Vagina (tissue), 2 donors: ENCODE measurements at places on chromosomes 2 and 18. TPM values are rescaled to one million over a fixed set of nuclear protein-coding genes. Genes with fewer than 3 reads are reported as not detected.

Gene MPP4
- total RNA-seq: 0.74 TPM

Gene IL18RAP
- total RNA-seq: 5.9 TPM

Gene TGFA
- 27.7 TPM for total RNA-seq

Gene SERPINB3
- 464 TPM for total RNA-seq

Gene SCLY
- total RNA-seq: 13.5 TPM

Gene SEC11C
- 9.1 TPM for total RNA-seq

Gene ALPP
- total RNA-seq: not detected

Gene CDH7
- not detected for total RNA-seq

Gene RNF144A
- 17.2 TPM for total RNA-seq

Gene ABCG5
- total RNA-seq: not detected

Gene PSTPIP2
- 9.1 TPM for total RNA-seq

Gene MCM6
- 9.6 TPM for total RNA-seq

Gene UXS1
- total RNA-seq: 35.6 TPM

Gene ZC3H15
- 59.9 TPM for total RNA-seq

Gene ZEB2
- total RNA-seq: 63.6 TPM

Gene CCL20
- not detected for total RNA-seq

Gene SERPINB13
- 131 TPM for total RNA-seq

Gene KLF7
- 35.8 TPM for total RNA-seq

Gene HOXD4
- 4.9 TPM for total RNA-seq

Gene TMEM214
- 53.3 TPM for total RNA-seq

Gene RAB6C
- total RNA-seq: not detected

Gene CCDC88A
- 34.9 TPM for total RNA-seq

Gene FSHR
- not detected for total RNA-seq

Gene C1GALT1C1L
- total RNA-seq: 1.2 TPM

Gene PIEZO2
- 5.9 TPM for total RNA-seq

Gene TFCP2L1
- total RNA-seq: 32.7 TPM
